ENCODE measurements at places on chromosomes 13 and 19.

- DNase-seq = no peak
These were observed 9.0 kb downstream of the BCAM start for GRCh38 chr19:44817725-44818465.

DNA sequence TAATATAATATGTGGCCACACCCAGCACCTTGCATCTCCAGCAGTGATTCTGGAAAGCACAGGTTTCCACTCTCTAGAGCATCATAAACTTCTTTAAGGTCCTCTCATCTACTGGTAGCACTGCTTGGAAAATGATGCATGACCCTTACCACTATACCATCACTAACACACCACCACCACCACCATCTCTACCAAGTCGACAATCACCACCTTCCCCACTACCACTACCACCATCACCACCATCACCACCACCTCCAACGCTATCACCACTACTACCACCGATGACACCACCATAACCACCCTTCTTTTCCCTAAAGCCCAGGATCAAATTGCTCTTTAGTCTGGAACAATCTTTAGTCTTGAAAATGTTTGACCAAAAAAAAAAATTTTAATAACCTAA, 390.4 kb downstream of the SUCLA2 start:
- no peak for DNase-seq

DNA sequence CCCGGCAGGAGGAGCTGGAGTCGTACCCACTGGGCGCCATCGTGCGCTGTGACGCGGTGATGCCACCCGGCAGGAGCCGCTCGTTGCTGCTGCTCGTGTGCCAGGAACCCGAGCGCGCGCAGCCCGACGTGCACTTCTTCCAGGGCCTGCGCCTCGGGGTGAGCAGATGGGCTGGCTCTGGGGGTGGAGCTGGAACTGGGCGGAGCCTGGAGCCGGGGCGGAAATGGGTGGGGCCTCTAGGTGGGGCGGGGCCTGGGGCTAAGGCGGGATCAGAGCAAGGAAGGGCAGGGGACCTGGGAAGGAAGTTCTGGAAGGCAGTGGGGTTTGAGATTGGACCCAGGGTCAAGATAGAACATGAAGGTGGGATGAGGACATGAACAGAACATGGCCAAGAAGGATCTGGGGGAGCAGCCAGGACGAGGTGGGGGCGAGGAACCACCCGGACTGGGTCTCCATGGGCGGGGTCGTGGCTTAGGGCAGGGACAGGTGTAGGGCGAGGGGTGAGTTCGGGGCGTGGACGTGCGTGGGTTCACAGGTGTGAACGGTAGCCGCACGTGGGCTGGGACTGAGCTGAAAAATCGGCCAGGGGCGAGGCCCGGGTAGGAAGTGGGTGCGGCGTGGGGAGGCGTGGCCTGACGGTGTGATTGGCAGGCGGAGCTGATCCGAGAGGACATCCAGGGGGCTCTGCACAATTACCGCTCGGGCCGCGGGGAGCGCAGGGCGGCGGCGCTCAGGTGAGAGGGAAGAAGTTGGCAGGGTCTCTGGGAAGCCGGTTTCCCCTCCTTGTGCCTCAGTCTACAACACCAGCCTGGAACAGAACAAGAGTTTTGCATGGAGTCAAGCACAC, 4.7 kb downstream of the EPS8L1 start:
- DNase-seq = peak; percentile 79

DNA sequence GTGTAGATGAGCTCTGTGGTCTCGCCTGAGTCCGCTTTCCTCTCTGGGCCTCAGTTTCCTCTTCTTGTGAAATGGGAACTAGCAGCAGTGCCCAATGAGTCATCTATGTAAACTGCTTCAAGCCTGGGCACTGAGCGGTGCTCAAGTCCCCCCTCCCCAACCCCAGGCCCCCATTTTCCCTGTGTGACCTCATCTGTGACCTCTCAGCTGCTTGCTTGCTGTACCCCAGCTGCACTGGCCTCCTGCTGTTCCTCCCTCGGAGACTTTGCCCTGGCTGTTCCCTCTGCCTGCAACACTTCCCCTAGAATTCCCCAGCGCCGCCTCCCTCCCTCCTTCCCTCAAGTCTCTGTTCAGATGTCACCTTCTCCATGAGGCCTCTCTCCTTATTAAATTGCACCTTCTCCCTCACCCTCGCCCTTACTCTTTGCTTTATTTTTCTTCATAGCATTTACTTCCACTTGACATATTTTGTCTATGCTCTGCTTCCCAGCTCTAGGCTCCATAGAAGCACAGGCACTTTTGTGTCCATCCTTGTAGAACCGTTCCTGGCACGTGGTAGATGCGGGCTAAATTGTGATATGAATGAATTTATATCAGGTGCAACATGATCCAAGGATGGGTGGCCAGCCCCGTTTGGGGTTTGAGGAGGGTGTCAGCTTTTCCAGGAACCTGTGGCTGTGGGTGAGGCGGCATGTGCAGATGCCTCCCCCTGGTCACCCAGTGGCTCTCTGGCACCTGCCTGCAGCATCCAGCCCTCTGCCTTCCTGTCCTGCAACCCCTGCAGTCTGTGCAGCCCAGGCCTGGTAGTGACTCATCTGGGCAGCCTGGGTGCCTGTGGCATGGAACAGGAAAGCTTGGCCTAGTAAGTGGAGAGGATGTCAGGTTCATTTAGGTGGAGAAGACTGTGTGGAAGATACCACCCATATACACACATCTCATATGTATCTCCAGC, 26.3 kb downstream of the SIPA1L3 start:
- peak; percentile 55 for DNase-seq

GRCh38 chr13:67619995-67620380, 389.9 kb upstream of the PCDH9 start:
- DNase-seq = peak; percentile 57

GRCh38 chr19:16899566-16900075, 10.8 kb downstream of the F2RL3 start:
- peak; percentile 75 for DNase-seq

- DNase-seq = no peak
These were observed 1.5 kb upstream of the OBI1 start for GRCh38 chr13:78660495-78660857.

DNA sequence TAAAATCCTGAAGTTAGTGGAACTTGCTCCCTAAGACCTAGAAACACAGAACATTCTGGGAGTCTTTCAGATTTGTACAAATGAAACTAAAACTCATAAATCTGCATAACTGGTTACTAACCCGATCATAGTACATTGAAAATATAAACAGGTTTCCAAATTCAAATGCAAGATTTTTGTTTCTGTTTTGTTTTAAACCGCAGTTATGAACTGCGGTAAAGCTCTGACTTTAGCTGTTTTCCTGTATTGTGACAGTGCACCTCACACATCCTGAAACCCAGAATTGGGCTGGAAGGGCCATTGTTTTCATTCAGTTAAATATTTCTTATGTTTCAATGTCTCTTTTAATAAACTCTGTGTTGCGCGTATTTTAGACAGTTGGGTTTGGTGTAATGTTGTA, 204.7 kb downstream of the SHISA2 start:
- DNase-seq = no peak

DNA sequence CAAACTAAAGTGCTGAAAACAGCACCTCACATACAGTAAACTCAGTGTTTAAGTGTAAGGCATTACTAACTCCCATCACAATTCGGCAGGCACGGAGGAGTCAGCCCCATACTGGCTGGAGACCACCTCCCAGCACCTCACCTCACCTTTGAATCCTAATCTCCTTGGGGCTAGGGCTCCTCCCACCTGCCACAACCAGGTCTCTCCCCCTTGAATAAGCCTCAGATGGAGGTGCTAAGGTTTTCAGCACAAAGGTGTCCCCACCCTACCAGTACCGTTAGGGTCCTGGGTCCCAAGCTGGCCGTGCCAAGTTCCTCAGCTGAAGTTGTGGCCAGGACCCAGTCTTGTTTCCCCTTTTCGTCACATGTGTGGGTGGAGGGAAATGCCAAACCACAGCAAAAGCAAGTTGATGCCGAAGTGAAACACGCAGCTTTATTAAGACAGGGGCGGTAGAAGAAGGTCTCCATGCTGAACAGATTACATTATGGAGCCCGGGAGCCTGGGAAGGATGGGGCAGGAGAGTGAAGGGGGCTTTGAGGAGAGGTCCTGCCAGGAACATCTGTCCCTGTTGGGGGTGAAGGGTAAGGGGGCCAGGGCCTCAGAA, at the start of gene IGFLR1:
Gene IGFLR1 (minus strand): TSS at position 332 of the 604 bp plus-strand sequence. CDS start 1,272 bp downstream, outside the sequence.
- peak; percentile 81 for DNase-seq

- DNase-seq = no peak
These were observed 103.9 kb downstream of the FAM216B start for GRCh38 chr13:42885325-42885724.

GRCh38 chr19:30476997-30477396, 104.8 kb downstream of the ZNF536 start:
- DNase-seq = no peak

- DNase-seq = no peak
These were observed 27.5 kb upstream of the SIGLEC11 start for GRCh38 chr19:49988433-49988832.

- DNase-seq = peak; percentile 60
These were observed 1.6 kb downstream of the ARRDC2 start for GRCh38 chr19:18009412-18010066.

GRCh38 chr19:47243776-47244547, 12.4 kb upstream of the CCDC9 start:
- peak; percentile 97 for DNase-seq

DNA sequence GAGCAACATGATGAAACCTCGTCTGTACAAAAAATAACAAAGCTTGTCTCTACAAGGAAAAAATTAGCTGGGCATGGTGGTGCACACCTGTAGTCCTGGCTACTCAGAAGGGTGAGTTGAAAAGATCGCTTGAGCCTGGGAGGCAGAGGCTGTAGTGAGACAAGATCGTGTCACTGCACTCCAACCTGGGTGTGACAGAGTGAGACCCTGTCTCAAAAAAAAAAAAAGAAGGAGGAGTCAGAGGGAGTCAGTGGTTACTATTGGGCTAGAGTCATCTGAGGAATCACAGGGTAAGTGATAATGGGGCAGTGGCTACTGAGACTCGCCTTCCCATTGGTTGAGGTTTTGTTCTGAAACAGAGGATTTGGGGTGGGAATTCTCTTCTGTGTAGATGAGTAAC, 1.9 kb upstream of the GPI start:
- no peak for DNase-seq

DNA sequence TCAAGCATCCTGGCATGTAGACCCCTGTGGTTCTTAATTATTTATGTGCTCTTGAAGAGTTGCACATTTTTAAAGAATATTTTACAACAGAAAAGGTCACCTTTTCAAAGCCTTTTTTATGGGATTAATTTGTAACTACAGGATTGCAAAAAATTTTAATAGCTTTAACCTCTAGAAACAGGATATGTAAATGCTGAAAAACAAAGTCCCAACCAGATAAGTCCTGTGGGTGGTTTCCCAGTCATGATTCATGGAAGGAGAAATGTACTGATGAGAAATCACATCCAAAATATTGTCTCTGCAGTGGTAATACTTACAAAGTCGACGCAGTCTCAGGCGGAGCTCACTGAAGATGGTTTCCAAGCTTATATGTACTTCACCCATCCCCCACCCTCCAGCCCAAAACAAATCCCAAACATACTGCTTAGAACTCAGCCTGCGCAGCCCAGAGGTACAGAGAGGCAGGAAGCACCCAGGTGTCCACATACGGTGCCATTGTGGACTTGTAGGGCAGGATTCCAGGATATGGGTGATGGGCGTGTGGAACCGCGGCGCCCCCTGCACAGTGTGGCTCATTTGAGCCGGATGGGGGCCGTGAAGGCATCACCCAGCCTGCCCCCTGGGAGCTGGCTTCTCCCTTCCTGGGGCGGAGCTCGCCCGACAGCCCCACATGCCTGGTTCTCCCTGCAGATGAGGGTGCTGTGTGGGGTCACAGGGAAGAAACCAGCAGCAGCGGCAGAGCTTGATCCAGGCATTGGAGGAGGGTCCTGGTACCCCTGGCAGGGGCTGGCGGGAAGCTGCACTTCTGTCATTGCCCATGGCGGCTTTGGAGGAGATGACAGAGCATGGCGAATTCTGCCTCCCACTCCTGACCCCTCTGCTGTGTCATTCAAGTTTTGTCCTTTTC, 101.2 kb downstream of the ATP11A start:
- no peak for DNase-seq

DNA sequence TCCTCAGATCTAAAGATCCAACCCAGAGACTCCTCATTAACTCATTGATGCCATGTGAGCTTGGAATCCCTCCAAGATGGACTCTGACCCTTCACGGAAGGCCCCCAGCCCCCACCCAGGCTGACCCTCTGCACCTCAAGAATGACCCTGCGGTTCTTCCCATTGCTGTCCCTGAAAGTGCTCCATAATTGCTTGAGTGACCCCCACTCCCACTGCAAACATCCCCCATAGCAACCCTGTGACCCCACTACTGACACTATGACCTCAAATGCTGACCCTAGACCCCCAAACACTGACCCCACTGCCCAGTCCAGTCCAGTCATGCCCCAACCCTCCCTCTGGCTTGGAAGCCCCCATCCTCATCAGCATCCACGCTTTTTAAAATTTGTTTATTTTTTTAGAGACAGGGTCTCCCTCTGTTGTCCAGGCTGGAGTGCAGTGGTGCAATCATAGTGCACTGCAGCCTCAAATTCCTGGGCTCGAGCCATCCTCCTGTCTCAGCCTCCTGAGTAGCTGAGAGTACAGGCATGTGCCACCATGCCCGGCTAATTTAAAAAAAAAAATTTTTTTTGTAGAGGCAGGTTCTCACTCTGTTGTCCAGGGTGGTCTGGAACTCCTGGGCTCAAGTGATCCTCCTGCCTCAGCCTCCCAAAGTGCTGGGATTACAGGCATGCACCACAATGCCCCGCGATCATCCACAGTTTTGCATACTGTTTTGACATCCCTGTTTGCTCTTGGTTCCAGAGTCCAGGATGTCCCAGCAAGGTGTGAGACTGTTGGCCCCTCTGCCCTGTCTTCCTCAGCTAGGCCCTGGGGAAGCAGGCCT, 855 bp downstream of the LYL1 start:
- no peak for DNase-seq

DNA sequence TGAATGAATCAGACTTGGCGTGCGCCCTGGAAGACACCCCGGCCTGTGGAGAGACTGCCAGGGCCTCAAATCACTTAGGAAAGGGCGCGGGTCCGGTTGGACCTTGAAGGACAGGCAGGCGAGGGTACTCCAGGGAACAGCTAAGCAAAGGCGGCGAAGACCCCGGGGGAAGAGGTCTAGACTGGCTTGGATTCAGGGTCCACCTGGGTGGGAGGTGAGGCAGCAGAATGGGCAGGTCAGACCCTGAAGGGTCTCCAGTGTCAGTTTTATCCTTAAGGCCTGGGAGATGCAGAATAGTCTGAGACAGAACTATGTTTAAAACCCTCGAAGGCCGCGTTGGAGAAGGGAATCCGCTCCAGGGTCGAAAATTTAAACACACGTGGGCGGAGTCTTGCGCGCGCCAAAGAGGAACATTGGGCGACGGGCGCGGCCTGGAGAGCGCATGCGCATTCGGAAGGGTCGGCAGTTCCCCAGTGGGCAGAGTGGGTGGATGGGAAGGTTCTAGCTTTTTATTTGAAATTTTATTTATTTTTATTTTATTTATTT, 567 bp upstream of the SMG9 start:
- peak; percentile 94 for DNase-seq

Data from suppressor macrophage (primary cell).